Motor neuron (in vitro differentiated cells): ENCODE measurements at places on chromosomes 6 and 20. TPM values are rescaled to one million over a fixed set of nuclear protein-coding genes. Genes with fewer than 3 reads are reported as not detected.

The DEFB113 gene
- not detected in 2 replicates for total RNA-seq

The HLA-DMB gene
- 0.42 and 0.79 TPM in 2 replicates for total RNA-seq

The TRIM26 gene
- 20.7 and 20.9 TPM in 2 replicates for total RNA-seq

The CYP21A2 gene
- 0.49 and 0.94 TPM in 2 replicates for total RNA-seq

The ZC3H12D gene
- 0.36 and 0.45 TPM in 2 replicates for total RNA-seq

The CTAGE9 gene
- 0.13 TPM in 1 of 2 replicates, not detected in the other for total RNA-seq

The SLC17A9 gene
- total RNA-seq, result 0.15 and 0.36 TPM in 2 replicates

The PROKR2 gene
- total RNA-seq, result 0.50 TPM in 1 of 2 replicates, not detected in the other

The PRDM13 gene
- 0.28 and 0.34 TPM in 2 replicates for total RNA-seq

The SEMG1 gene
- total RNA-seq, result not detected in 2 replicates

The OSTM1 gene
- 30.0 and 33.0 TPM in 2 replicates for total RNA-seq

The LY6G6C gene
- total RNA-seq, result 0.27 TPM in 1 of 2 replicates, not detected in the other

The SAPCD1 gene
- total RNA-seq, result 2.5 and 4.1 TPM in 2 replicates

The CRISP3 gene
- total RNA-seq, result 0.28 TPM in 1 of 2 replicates, not detected in the other

The FGD2 gene
- 0.14 and 0.67 TPM in 2 replicates for total RNA-seq

The TMX4 gene
- total RNA-seq, result 20.1 and 24.3 TPM in 2 replicates

The CENPQ gene
- 7.5 and 7.8 TPM in 2 replicates for total RNA-seq

The IL17A gene
- not detected in 2 replicates for total RNA-seq

The OR12D3 gene
- total RNA-seq, result 0.14 and 0.19 TPM in 2 replicates

The ULBP2 gene
- total RNA-seq, result 0.50 and 0.54 TPM in 2 replicates

The SOBP gene
- 8.8 and 9.4 TPM in 2 replicates for total RNA-seq

The PTCRA gene
- total RNA-seq, result 0.45 and 0.93 TPM in 2 replicates

The CD83 gene
- 4.2 and 5.3 TPM in 2 replicates for total RNA-seq

The LPIN3 gene
- total RNA-seq, result 6.9 and 7.6 TPM in 2 replicates

The GHRH gene
- total RNA-seq, result not detected in 2 replicates

The ID4 gene
- total RNA-seq, result 3.0 TPM in 2 replicates
